ENCODE measurements at places on chromosomes 1 and 21.

DNA sequence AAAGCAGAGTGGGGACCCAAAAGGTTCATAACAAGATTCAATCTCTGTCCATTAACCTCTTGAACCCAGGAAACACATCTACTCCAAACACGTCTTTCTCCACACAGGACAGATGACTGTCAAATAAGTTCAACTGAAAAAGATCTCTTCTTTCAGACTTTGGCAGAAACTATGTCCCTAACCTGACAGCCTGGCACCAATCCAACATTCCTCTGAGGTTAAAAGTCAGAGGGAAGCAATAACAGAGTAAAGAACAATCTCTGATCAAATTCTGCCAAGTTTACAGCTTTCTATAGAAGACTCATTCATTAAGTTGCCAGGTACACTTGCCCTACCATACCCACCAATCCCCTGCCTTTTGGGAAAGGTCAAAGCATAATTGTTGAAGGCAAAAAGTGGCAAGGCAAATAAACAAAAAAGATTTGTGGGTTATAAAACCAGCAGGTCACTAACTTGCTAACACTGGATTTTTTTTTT lies 31.9 kb downstream of the OTUD7B start:
- no peak for DNase-seq

GRCh38 chr1:19062258-19063029 lies 106.0 kb upstream of the IFFO2 start:
- no peak for DNase-seq

DNA sequence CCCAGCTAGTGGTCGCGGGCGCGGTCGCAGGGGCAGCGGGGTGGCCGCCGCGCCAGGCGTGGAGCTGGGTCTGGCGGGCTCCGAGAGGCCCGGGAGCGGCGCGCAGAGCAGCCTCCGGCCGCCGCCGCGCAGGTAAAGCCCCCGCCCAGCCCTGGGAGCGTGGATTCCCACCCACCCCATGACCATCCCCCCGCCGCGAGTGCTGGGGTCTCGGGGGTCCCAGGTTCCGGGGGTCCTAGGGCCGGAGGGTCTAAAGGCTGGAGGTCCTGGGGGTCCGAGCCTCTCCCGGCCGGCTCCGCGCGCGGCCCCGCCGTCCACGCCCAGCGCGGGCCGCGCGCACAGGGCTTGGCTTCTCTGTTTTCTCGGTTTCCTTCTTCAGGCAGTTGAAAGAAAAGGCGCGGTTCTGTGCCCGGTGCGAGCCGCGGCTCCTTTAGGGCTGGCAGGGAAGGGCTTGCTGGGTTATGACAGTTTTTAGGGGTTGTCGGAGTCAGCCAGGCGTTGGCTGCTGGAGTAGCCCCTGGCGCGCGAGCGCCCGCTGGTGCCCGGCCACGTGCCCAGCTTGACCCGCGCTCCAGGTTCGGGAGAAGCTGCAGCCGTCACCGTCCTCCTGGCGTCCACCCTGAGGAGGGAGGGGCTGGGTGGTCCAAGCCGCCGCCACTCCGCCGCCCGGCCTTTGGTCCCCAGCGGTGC lies 359 bp downstream of the LRRC3 start:
- DNase-seq, result peak; percentile 45

DNA sequence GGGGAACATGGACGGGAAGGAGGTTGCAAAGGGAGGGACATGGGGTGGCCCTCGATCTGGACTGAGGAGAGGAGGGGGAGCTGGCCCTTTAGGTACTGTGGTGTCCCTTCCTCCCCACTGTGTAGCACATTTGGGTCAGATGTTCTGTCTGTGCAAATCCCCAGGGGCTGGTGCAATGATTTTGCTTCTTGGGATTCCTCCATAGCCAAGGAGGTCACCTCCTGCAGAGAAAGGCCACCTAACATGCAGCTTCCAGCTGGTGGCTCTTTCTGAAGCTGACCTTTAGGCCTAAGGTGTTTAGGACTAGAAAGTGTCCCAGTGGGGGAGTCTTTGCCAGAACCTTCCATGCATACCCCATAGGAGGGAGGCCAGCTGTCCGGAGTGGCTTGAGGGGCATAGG lies 9.0 kb upstream of the MYOM3 start:
- DNase-seq, result no peak

DNA sequence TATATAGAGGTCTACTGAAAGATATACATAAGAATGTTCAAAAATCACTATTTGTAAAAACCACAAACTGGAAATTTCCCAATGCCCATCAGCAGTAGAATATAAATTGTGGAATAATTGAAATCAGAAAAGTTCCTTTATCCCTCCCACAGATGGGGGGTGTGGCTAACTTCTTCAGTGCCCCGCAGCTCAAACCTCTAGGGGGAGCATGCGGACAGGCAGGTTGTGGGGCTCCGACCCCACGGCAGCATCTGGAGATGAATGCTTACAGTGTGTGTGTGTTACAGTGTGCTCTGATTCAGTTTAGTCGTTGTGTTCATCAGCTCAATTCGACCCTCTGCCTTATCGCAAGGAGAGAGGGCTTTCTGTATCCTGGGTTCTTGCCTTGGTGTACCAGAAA lies 262.1 kb upstream of the LRRC7 start:
- peak; percentile 18 for DNase-seq

- no peak for DNase-seq
These were observed 16.2 kb upstream of the DAB1 start for GRCh38 chr1:57440096-57440495.

- no peak for DNase-seq
These were observed 89.7 kb upstream of the RGS1 start for GRCh38 chr1:192485692-192486436.

- peak; percentile 62 for DNase-seq
These were observed 461.7 kb downstream of the PTPRU start for GRCh38 chr1:29698033-29698432.

DNA sequence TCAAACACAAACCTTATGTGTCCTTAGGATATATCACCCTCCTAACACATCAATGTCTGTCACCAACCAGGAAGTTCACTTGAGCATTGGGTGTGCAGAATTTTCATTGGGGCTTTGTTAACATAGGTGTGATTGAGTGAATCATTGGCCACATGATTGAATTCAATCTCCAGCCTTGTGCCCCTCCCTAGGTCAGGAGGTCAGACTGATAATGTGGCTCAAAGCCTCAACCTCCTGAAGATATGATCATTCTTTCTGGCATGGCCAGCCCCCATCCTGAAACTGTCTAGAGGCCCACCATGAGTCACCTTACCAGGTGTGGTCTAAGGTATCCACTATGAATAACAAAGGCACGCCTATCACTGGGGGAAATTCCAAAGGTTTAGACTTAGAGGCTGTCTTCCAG lies 90.1 kb downstream of the PKN2 start:
- no peak for DNase-seq

- no peak for DNase-seq
These were observed 26.3 kb downstream of the RGS8 start for GRCh38 chr1:182658055-182658454.

GRCh38 chr1:85278853-85279314 lies 2.5 kb upstream of the BCL10 start:
- no peak for DNase-seq

DNA sequence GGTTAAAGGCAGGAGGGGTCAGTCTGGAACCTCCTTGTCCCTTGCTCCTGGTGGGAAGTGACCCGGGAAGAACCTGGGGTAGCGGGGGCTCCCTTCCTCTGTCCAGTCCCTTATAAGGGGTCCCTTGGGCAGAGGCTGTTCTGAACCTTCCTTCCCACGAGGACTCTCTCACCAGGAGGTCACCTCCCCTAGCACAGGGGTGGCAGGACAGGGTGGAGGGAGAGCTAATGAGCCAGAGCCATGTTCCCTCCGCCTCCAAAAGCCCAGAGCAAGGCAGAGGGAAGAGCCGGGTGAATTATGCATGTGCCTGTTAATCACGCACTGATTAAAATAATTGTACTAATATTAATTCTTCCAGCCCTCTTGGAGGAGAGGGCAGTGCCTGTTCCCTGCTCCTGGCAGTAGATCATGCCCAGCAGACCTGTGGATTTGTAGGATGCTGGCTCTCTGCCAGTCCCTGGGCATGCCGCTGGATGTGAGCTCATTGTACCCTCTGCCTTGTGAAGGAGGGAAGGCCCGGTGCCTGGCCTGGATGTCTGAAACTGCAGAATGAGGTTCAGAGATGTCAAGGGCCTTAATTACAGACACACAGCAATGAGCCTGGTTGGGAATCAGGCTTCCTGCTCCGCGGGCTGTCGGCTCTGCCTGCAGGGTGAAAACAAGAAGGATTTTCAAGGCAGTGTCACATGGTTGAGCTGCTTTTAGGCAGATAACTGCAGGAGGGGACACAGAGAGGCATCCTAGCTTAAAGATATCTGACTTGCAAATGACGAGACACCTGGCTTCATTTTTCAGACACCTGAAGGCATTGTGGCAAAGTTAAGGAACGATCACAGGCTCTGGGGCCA lies 68.2 kb downstream of the IGSF21 start:
- no peak for DNase-seq

DNA sequence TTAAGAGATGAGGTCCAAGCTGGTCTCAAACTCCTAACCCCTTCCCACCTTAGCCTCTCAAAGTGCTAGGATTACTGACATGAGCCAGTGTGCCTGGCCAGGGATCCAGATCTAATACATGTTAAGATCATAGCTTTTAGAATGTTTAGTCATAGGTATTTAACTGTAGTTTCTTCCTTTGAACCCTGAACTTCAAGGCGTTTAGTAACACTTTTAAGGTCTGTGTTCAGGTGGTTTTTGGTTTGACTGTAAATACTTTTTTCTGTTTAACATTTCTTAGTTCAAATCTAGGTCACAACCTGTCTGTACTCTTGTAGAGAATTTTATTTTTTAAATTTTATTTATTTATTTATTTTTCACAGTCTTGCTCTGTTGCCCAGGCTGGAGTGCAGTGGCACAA lies 28.1 kb downstream of the RAP1A start:
- no peak for DNase-seq

GRCh38 chr1:220750131-220750515 lies 2.0 kb downstream of the MTARC2 start:
- DNase-seq, result no peak

DNA sequence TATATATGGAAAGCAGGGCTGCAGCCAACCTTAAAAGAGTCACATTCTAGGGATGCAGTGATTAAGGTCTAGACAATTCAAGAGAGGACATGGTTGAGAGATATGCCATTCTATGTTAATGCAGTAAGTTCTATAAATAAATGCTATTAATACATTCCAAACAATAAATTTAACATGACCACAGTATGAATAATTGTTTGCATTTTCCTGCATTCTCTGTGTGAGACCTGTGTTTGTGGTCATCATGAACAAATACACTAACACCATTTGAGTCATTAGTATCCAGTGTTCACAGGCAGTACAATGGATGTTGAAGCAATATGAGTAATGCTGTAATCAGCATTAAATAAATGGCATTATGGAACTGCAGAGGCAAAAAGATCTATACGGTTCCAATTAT lies 5.5 kb upstream of the ZRANB2 start:
- no peak for DNase-seq

GRCh38 chr1:156012051-156012817 lies 8.5 kb downstream of the SSR2 start:
- no peak for DNase-seq

DNA sequence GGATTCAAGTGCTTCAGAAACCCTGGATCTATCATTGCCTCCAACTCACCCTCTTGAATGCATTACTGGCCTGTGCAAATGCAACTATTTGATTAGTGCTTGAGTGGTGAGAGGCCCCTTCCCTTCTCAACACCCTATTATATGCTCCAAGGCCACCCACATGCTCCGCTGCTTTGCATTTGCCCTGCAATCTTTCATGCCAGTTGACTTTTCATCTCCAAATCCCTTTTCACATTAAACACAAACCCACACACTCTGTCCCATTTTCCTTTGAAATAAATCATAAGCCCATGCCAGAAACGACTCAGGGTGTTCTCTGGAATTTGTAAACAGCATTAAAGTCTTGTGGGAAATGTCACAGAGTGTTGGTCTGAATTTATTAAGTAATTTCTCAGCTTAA lies 78.9 kb upstream of the CTTNBP2NL start:
- DNase-seq, result no peak

GRCh38 chr21:44089001-44089911 lies 17.9 kb upstream of the PWP2 start:
- no peak for DNase-seq

- DNase-seq, result no peak
These were observed 95.2 kb downstream of the HLX start for GRCh38 chr1:220974431-220974830.

DNA sequence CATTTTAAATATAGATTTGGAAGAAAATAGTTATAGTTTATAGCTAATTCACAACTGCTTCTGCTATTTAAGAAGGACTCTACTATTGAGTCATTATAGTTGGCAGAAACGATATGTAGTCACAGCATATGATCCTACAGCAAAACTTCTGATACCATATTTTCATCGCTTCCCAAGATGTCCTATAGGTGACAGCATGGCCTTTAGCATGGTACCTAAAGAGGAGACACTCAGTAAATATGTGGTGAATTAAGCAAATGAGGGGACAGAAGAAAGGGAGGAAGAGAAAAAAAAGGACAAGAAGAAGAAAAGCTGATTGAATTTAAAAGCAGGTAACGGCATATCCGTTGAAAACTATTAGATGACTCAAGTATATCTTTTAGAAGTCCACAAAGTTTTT lies 77.2 kb downstream of the PTGER3 start:
- no peak for DNase-seq

DNA sequence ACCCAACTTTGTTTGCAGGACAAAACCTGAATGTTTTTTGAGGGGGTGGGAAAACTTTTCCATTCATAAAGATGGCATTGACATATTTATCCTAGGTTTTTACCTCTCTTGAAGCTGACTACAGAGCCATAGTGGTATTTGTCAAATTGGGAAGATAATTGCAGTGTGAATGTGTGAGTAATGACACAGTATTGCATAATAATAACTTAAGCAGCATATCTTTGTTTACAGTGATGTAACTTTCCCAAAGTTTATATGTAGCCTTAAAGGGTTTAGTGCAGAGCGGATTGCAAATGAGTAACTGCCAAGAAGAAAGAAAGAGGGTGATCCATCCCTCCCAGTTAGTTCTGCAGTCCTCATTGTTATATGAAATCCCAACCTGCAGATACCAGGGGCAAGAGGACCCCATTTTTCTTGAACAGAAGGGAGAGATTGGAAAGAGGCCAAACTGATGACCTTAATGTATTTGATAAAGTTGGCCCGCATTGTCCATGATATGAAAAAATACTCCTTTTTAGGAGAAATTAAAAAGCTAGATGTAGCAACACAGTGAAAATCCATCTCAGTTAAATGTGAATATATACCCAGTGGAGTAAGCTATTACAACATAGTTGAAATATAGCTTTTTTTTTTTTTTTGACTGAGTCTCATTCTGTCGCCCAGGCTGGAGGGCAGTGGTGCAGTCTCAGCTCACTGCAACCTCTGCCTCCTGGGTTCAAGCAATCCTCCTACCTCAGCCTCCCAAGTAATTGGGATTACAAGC lies 23.7 kb upstream of the NFIA start:
- DNase-seq, result no peak

GRCh38 chr1:94156096-94156625 lies 35.2 kb upstream of the ABCA4 start:
- DNase-seq, result no peak

DNA sequence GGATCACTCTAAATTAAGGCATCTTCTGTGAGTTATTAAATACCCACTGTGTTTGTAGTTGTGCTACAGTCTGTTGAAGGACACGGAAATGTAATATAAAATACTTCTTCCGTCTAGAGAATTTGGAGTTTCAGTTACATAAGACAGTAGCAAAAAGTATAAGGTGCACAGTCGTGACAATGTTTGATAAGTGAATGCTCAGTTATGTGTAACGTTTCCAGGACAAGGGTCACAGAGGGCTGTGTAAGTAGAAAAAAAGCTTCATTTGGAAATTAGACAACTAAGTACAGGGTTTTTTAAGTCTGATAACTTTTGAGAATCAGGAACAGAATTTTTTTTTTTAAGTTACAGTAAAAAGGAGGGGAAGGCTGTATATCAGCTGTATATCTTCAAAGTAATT lies 27.5 kb downstream of the SRSF11 start:
- no peak for DNase-seq

- no peak for DNase-seq
These were observed 102.8 kb upstream of the SOD1 start for GRCh38 chr21:31556662-31557061.
